ENCODE measurements at places on chromosomes 3 and 15.

GRCh38 chr15:31840849-31841476 lies 189.4 kb upstream of the CHRNA7 start:
- DNase-seq, result no peak

GRCh38 chr3:128709038-128709437 lies 16.9 kb upstream of the RAB7A start:
- DNase-seq, result no peak

GRCh38 chr3:188236271-188236670 lies 82.3 kb downstream of the LPP start:
- no peak for DNase-seq

- no peak for DNase-seq
Observed at GRCh38 chr3:10437995-10438901, 67.1 kb downstream of the ATP2B2 start.

DNA sequence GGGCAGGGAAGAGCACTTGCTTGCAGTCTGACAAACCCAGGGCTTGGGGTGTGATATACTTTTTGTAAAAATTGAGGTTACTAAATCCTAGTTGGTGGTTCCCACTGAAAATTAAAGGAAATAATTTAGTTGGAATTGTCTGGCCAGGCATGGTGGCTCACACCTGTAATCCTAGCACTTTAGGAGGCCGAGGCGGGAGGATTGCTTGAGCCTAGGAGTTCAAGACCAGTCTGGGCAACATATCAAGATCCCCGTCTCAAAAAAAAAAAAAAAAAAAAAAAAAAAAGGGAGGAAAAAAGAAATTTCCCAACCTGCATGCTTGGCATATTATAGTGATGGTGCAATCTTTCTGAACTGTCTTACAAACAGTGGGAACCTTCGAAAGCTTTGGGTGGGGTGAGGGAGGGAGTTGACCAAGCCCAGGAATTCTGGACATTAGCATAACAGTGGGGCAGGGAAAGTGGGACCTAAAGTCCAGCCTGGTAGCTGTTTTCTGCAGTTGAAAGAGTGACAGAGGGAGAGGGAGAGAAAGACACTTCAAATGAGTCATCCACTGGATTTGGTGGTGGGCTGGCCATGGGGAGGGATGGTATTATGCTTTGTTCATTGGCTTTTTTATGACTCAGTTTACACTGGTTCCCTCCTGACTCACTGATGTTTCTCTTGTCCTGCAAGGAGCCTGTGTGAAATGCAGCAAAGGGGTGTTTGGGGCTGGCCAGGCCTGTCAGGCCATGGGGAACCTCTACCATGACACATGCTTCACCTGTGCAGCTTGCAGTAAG lies 41.1 kb downstream of the LIMD1 start:
- DNase-seq, result no peak

DNA sequence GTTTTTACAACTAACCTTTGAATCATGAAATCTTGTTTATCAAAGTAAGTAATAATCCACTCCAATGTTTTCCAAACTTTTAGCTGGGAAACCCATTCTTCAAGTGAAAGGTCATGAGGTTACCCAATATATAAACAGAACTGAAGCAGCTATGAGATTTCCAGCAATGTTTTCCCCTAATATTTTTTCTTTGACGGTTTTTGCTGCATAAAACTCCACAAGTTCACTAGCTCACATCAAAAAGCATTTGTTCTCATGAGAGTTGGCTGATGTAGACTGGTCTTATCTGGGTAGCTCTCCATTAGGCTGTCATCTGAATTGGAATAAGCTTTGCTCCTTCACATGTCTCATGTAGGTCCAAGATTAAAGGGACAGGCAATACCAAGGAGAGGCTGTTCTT lies 241.2 kb upstream of the LRRC3B start:
- no peak for DNase-seq

- no peak for DNase-seq
Observed at GRCh38 chr3:187042346-187042745, 97.0 kb downstream of the RPL39L start.

- DNase-seq, result no peak
Observed at GRCh38 chr3:185552358-185552877, at the start of gene LIPH. TSS of gene LIPH (minus strand) at chr3:185552588. CDS start at chr3:185552471, 117 bp downstream.

DNA sequence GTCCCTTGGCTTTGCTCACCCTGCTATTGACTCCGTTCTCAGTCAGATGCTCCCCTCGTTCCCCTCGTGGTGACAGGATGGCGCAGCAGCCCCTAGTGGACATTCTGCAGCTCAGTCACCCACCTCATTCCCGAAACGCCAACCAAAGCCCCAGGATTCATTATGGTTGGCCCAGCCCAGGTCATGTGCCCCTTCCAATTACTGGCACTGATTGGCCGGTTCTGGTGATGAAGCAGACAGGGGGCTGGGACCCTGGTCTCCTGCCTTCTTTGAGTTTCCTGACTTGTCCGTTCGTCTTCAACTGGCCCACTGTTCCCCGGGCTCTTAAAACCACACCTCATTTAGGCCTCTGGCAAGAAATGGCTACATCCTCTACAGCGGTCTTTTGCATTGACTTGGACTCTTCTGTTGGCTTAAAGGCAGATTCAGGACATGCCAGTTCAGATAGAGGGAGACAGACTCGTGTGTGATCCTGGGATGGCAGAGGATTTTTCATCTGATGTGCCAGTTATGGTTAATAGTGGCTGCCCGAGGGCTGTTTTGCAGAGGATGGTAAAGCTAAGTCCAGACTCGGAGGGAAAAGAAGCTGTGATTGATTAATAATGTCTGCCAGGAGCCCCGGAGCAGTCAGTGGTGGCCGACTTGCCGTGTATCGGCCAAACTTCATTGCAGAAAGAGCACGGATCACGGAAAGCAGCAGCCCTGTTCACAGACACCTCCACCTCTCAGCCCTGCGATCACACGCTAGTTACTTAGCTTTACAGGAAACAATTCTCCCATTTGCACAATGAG lies 37.8 kb downstream of the LSM3 start:
- no peak for DNase-seq

DNA sequence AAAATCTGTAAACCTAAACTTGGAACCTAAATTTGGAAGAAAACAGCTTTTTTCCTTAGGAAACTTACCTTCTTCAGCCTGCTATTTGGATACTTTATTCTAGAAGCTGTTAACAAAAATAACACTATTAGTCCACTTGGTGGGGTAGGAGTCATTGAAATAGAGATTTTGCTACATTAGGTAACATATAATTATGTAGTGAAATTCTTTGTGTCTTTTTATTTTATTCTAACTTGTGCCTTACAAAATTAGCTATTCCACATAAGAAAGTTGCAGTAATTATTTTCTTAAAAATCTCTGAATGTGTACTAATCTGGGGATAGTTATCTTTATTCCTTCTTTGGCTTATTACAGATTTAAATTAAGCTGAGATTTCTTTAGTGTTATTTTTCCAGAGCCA lies 360.4 kb upstream of the ROBO2 start:
- DNase-seq, result no peak

Measured in left lung (tissue), 14 donors.